ENCODE measurements at places on chromosomes 4 and X.

GRCh38 chr4:187908731-187909130 lies 86.8 kb upstream of the ZFP42 start:
- no peak for DNase-seq

DNA sequence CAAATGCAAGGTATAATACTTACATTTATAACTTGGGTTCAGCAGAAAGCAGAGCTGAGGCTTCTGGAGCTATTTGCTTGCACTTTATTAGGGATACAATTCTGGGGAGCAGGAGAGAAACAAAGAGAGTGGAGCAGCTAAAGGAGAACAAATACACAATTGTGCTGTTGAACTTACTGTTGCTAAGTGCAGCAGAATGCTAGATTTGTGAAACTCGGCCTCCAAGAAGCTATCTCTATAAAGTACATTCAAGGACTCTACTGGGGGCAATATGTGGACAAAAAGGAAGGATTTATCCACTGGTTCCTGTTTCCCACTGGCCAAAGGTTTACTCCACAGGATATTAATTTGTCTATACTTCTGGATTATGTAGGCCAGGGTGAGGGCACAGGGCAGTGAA lies 86.8 kb downstream of the PPP1R2C start:
- no peak for DNase-seq

- DNase-seq: no peak
These were observed 685 bp downstream of the TASL start for GRCh38 chrX:30576881-30577280.

DNA sequence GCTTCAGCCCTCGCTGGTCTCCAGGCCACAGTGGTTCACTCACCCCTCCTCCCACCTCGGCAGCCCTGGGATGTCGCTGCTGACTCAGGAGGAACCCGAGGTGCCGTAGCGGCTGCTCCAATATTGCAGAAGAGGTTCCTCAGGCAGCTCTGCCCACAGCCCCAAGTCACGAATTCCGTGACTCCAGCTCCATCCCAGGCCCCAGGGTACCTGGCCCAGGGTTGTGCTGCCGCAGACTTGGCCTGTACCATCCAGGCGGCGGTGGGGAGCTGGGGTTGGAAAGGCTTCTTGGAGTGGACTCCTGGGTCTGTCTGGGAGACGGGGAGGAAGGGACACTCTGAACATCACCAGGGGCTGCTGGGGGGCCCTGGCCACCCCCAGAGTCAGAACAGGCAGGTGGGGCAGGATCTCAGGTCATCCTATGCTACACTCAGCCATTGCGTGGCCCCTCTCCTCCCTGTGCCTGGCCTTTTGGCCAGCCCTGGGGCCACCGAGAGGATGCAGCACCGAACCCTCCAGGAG lies 728 bp upstream of the HGFAC start:
- peak; percentile 58 for DNase-seq

GRCh38 chr4:150725957-150726523 lies 144.1 kb downstream of the MAB21L2 start:
- DNase-seq: no peak

GRCh38 chr4:108483079-108483478 lies 137.3 kb upstream of the RPL34 start:
- no peak for DNase-seq

DNA sequence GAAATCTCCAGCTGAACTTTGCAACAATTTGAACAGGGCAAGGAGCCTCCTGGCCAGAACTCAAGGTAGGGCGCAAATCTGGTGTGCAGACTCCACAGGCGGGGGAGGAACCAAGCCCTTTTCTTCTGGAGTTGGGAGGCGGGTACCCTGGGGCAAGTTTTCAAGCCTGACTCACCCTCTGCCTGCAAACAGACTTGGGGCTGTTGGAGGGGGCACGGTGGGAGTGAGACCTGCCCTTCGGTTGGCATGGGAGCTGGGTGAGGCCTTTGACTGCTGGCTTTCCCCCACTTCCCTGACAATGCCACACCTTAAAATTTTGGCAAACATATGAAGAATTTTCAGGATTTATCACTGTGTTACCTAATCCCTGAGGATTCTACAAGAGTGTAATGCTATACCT lies 709.8 kb upstream of the DIAPH2 start:
- no peak for DNase-seq

DNA sequence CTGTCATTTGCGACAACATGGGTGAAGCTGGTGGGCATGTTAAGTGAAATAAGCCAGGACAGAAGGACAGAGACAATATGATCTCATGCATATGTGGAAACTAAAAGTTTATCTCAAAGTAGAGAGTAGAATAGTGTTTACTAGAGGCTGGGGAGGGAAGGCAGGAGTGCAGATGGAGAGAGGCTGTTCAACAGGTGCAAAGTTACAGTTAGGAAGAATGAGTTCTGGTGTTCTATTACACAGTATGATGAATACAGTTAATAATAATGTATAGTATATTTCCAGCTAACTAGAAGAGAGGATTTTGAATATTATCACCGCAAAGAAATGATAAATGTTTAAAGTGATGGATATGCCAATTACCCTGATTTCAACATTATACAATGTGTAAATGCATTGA lies 69.8 kb downstream of the FBXL5 start:
- DNase-seq: no peak

Measured in H54 (cell line).